Suppressor macrophage (primary cell): ENCODE measurements at places on chromosomes 6 and 20.

DNA sequence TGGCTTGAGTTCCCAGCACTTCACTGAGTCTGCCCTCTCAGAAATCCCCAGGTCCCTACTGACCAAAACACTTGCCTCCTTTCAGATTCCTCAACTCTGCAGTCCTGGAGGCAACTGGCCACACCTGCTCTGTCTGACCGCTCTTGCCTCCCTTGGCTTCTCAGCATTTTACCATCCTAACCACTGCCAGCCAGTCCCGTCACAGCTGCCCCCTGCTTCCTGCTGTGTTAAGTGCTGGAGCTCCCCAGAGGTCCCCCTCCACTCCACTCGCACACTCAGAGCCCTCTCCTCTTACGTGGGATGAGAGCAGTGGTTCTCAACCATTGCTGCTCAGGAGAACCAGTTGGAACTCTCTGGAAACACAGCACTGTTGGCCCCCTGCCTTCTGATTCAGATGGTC is 20.5 kb downstream of the ADAT2 start:
- DNase-seq: no peak

- DNase-seq: no peak
Measured at GRCh38 chr6:166677941-166678340, 50.9 kb upstream of the RPS6KA2 start.

GRCh38 chr20:44247131-44247571 is at the start of gene GDAP1L1:
GDAP1L1 (plus strand) TSS chr20:44247308; CDS start chr20:44247335, 27 bp downstream.
- no peak for DNase-seq

DNA sequence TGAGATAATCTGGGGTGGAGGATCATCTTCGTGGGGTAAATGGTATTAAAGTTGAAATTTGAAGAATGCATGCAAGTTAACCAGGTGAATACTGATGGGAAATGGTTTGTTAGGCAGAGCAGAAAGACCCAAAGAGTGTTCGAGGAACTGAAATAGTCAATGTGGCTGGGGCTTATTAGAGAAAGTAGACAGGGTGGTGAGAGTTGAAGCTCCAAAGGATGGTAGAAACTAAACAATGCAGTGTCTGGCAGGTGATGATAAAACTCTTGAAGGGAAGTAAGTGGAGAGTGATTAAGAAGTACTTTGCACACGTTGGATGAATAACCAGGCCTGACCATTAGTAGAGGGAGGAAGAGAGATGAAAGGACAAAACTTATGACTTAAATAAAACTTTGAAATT is 39.8 kb upstream of the CENPW start:
- DNase-seq: no peak

DNA sequence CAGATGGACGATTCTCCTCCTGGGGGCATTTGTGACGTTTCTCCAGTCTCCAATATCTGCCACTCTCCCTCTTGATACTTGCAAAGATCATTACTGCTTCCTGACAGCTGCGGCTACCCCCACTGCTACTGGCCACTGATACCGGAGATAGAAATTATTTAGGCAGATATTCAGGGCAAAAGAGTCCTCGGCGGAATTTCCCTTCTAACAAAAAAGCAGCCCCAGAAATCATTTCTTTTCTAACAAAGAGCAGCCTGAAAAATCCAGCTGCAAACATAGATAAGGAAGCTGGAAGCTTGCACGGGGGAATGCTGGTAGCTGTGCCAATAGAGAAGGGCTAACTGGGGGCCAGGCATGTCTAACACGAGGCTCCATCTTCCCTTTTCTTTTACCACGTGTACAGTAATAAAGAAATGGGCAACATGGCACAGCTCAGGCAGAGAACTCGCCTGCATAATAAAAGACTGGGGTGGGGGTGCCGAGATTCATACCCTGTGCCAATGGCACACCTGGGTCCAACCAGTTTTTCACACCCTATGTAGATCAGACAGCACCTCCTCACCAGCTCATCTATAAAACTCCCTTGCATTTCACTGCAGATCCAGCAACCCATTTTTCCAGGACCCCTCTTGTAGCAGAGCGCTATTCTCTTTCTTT is 6.1 kb downstream of the TP53RK start:
- DNase-seq: peak; percentile 40

DNA sequence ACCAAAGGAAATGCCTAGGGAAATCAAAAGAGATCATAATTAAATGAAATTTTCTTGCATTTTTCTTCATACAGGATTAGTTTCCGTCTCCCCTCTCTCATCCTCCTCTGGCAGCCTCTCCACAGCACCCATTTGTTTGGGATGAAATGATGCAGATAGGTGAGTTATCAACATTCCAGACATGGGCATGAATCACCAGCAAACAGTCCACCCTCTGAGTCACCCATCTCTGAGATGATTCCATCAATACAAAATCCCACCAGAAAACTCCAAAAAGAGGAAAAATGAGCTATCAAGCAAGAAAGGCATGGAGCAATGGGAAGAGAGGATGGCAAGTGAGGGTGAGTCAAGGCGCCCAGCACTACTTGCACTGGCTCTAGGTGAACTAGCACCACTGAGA is 11.4 kb downstream of the MC3R start:
- no peak for DNase-seq
